ENCODE measurements at places on chromosomes 3 and 15. TPM values are rescaled to one million over a fixed set of nuclear protein-coding genes. Genes with fewer than 3 reads are reported as not detected.

GRCh38 chr3:9718118-9718517 lies 13.4 kb upstream of the BRPF1 start:
- no peaks in the 10 kb centered on the region for H3K4me1 ChIP-seq
- H3K4me3 ChIP-seq: no peak overlapping the region
- DNase-seq: no peak
- peaks cover 71% of the 10 kb centered on the region for H3K27me3 ChIP-seq
- H3K27ac ChIP-seq: no peak overlapping the region

DNA sequence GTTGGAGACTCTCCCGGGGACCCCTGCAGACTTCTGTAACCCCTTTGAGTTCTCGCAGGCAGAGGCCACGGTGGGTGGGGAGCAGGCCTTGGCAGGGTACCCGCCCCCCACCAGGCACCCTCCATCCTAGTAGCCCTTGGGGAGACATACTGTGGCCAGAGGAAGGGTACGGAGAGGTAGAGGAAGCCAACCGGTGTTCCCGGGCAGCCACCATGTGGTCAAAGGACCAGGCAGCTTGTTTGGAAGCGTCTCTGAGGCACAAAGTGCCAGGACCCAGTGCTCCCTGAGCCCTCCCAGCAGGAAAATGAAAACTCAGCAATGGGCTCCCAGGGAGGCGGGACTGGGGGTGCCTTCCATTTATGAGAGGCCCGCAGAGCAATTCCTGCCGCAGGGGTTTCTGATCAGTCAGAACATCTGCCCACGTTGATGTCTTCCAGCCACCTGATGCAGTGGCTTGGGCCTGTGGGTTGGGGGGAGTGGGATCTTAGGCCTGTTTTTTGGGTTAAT lies 53.0 kb upstream of the CGNL1 start:
- peak overlapping the region; percentile 58 for H3K27ac ChIP-seq
- peaks cover 17% of the 10 kb centered on the region for H3K4me1 ChIP-seq
- H3K27me3 ChIP-seq: no peaks in the 10 kb centered on the region
- no peaks in the 10 kb centered on the region for H3K36me3 ChIP-seq
- H3K4me3 ChIP-seq: no peak overlapping the region

EOMES gene
- not detected for total RNA-seq

BBX gene
- total RNA-seq: 51.6 TPM

- H3K27ac ChIP-seq: peak overlapping the region; percentile 96
- no peak for DNase-seq
- H3K4me1 ChIP-seq: peaks cover 86% of the 10 kb centered on the region
Measured at GRCh38 chr15:96349857-96350720, 19.6 kb downstream of the NR2F2 start.

DNA sequence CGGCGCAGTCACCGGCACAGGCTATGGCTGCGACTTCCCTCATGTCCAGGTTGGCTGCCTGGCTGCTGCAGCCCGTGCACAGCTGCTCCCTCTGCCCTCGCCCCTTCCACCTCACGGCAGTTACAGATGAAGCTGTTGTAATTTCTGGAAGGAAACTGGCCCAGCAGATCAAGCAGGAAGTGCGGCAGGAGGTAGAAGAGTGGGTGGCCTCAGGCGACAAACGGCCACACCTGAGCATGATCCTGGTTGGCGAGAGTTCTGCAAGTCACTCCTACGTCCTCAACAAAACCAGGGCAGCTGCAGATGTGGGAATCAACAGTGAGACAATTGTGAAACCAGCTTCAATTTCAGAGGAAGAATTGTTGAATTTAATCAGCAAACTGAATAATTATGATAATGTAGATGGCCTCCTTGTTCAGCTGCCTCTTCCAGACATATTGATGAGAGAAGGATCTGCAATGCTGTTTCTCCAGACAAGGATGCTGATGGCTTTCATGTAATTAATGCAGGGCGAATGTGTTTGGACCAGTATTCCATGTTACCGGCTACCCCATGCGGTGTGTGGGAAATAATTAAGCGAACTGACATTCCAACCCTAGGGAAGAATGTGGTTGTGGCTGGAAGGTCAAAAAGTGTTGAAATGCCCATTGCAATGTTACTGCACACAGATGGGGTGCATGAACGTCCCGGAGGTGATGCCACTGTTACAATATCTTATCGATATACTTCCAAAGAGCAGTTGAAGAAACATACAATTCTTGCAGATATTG lies 13.2 kb upstream of the GNB4 start:
- H3K27me3 ChIP-seq: peaks cover 2% of the 10 kb centered on the region
- no peak overlapping the region for H3K4me3 ChIP-seq
- no peak for DNase-seq
- H3K4me1 ChIP-seq: peaks cover 4% of the 10 kb centered on the region

DNA sequence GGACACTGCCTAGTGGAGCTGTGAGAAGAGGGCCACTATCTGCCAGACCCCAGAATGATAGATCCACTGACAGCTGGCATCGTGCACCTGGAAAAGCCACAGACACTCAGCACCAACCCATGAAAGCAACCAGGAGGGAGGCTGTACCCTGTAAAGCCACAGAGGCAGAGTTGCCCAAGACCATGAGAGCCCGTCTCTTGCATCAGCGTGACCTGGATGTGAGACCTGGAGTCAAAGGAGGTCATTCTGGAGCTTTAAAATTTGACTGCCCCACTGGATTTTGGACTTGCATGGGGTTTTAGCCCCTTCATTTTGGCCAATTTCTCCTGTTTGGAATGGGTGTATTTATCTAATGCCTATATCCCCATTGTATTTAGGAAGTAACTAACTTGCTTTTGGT lies 83.5 kb upstream of the P3H2 start:
- H3K27ac ChIP-seq: no peak overlapping the region
- H3K4me1 ChIP-seq: no peaks in the 10 kb centered on the region
- no peak for DNase-seq
- no peaks in the 10 kb centered on the region for H3K36me3 ChIP-seq
- H3K27me3 ChIP-seq: no peaks in the 10 kb centered on the region

DNA sequence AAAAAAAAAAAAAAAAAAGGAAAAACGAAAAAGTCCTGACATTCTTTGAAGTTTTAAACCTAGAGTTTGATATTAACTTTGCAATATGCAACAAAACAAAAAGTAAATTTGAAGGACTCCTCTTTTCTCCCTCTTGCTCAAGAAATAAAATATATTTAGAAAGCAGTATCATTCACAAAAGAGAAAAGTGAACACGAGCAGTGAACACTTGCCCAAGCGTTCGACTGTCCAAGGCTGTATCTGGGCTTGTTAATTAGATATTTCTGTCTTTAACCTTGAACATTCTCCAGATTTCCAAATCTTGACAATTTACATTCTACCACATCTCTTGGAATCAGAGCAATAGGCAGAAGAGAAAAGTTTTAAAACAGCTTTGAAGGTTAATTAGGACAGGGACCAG lies 357.7 kb downstream of the TIGIT start:
- H3K4me3 ChIP-seq: no peak overlapping the region
- peaks cover 21% of the 10 kb centered on the region for H3K4me1 ChIP-seq
- DNase-seq: no peak
- no peaks in the 10 kb centered on the region for H3K36me3 ChIP-seq
- no peaks in the 10 kb centered on the region for H3K27me3 ChIP-seq

DNA sequence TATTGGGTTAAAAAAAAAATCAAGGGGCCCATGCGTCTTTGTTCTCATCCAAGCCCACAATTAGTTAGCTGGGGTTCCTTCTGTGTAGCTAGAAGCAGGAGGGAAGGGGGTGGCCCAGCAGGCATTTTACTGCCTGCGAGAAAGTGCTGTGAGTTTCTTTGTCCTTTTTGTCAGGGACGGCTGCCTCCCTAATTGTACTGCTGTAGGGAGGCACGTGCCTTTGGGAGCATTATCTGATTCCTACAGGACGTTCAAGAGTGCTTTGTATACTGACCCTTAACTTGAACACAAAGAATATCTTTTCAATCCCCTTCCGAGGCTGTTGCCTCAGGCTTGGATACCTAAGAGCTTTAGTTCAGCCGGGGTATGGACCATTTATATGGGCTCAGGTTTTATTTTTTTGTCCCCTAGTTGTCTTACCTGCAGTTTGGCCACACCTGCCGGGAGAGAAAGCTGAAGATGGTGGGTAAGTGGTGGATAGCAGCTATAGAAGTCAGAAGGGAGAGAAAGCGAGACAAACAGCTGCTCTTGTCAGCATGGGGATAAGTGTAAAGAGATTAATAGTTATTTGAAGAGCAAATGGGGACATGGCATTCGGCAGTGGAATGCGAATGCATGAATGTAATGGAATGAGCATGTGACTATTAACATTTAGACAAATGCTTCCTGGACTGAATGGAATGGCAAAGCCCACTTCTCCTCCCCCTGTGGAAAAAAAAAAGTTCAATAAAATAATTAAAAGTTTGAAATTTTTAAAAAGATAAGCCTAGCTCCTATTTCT lies 175.2 kb downstream of the TP63 start:
- H3K27me3 ChIP-seq: peaks cover 90% of the 10 kb centered on the region
- no peaks in the 10 kb centered on the region for H3K36me3 ChIP-seq

- peaks cover 6% of the 10 kb centered on the region for H3K36me3 ChIP-seq
- H3K27ac ChIP-seq: no peak overlapping the region
- DNase-seq: no peak
- H3K4me1 ChIP-seq: peaks cover 24% of the 10 kb centered on the region
Measured at GRCh38 chr3:129661766-129662165, 55.3 kb upstream of the PLXND1 start.

GRCh38 chr3:38264353-38264771 lies 1.2 kb upstream of the SLC22A13 start:
- H3K27ac ChIP-seq: no peak overlapping the region
- H3K4me3 ChIP-seq: no peak overlapping the region
- no peak for DNase-seq
- no peaks in the 10 kb centered on the region for H3K27me3 ChIP-seq

DNA sequence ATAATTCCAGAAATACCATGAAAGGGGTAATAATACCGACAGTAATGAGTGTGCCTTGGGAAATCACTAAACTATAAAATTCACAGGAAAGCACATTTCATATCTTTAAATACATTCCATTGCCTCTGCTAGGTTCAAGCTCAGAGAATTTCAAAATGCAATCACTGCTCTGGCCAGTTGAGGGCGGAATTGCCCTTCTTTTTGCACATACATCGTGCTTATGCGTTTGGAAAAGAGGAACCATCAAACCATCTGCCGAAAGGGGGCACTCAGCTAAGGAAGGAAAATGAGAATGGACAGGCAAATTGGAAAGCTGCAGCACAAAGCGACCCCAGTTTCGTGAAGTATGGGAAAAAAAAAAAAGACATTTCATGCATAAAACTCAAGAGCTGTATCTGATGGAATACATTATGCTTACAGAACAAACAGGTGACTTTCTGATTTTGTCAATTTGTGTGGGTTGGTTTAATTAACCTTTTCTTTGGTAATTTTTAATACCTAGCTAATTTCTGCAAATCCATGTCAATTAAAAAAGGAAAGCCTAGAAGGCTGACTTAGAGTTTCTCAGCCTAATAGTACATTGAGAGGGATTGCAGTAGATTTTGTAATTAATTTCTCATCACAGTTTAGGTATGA lies 61.4 kb downstream of the TUSC7 start:
- H3K4me1 ChIP-seq: peaks cover 13% of the 10 kb centered on the region
- no peaks in the 10 kb centered on the region for H3K27me3 ChIP-seq
- H3K27ac ChIP-seq: no peak overlapping the region
- H3K4me3 ChIP-seq: no peak overlapping the region

DNA sequence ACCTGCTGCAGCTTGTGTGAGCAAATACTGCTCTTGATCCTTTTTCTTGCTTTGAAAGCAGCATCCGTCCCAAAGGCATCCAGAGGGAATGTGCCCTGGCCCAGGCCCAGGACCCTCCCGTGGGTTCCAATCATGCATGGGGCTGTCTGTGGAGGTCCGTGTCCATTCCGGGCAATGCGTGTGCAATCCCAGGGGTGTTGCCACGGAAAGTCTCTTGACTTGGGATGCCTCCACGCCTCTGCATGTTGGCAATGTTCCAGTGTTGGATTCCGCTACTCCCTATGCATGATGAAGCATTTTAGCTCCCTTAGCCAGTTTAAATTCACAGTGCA lies 105.7 kb downstream of the SNRPN start:
- peak overlapping the region; percentile 49 for H3K4me3 ChIP-seq
- H3K4me1 ChIP-seq: no peaks in the 10 kb centered on the region
- H3K36me3 ChIP-seq: peaks cover 99% of the 10 kb centered on the region
- H3K27me3 ChIP-seq: peaks cover 4% of the 10 kb centered on the region
- H3K27ac ChIP-seq: no peak overlapping the region

- H3K36me3 ChIP-seq: no peaks in the 10 kb centered on the region
- no peak for DNase-seq
- no peaks in the 10 kb centered on the region for H3K27me3 ChIP-seq
- no peak overlapping the region for H3K4me3 ChIP-seq
- no peak overlapping the region for H3K27ac ChIP-seq
- peaks cover 7% of the 10 kb centered on the region for H3K4me1 ChIP-seq
Measured at GRCh38 chr3:153289334-153289808, 127.3 kb downstream of the RAP2B start.

ARIH2 gene
- 101 TPM for total RNA-seq

RBP2 gene
- not detected for total RNA-seq

- no peak overlapping the region for H3K27ac ChIP-seq
- H3K27me3 ChIP-seq: no peaks in the 10 kb centered on the region
- peaks cover 4% of the 10 kb centered on the region for H3K4me1 ChIP-seq
- no peak for DNase-seq
Measured at GRCh38 chr15:80590761-80591355, 104.3 kb upstream of the ABHD17C start.

CD86 gene
- not detected for total RNA-seq

SLC15A2 gene
- 1.4 TPM for total RNA-seq

DNA sequence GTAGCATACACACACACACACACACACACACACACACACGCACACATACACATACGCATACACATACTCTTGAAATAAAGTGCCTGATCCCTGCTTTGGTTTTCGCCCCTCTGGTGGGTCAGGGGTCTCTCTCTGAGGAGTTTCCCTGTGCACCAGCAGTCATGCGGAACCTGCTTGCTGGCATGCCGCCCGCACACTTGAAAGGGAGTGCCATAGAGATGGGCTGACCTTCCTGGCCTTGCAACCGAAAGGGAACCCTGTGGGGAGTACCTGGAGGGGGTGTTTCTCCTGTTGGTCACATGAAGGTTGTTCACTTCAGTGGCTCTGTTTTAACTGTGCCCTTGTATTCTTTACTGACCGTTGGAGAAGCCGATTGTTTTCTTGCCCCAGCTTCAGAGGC lies 752.3 kb downstream of the NR2F2 start:
- no peak overlapping the region for H3K27ac ChIP-seq
- peaks cover 38% of the 10 kb centered on the region for H3K4me1 ChIP-seq
- H3K36me3 ChIP-seq: no peaks in the 10 kb centered on the region
- H3K4me3 ChIP-seq: no peak overlapping the region

GRCh38 chr3:69326855-69327300 lies 59.0 kb downstream of the FRMD4B start:
- no peak for DNase-seq
- no peaks in the 10 kb centered on the region for H3K4me1 ChIP-seq
- no peaks in the 10 kb centered on the region for H3K27me3 ChIP-seq
- no peak overlapping the region for H3K27ac ChIP-seq

CISH gene
- 8.6 TPM for total RNA-seq

- no peaks in the 10 kb centered on the region for H3K36me3 ChIP-seq
- H3K27me3 ChIP-seq: peaks cover 11% of the 10 kb centered on the region
- H3K27ac ChIP-seq: no peak overlapping the region
Measured at GRCh38 chr3:195907684-195907933, 742 bp downstream of the TNK2 start.

ARMC8 gene
- total RNA-seq: 40.0 TPM

Data from neural crest cell (in vitro differentiated cells).